ENCODE measurements at places on chromosomes 11 and 22. TPM values are rescaled to one million over a fixed set of nuclear protein-coding genes. Genes with fewer than 3 reads are reported as not detected.

Gene ZPR1
- 34.3 TPM for total RNA-seq

Gene OR4D9
- total RNA-seq: not detected

Gene OR51E1
- total RNA-seq: 3.1 TPM

Gene OR8K1
- not detected for total RNA-seq
